ENCODE measurements at places on chromosomes 5 and 9. TPM values are rescaled to one million over a fixed set of nuclear protein-coding genes. Genes with fewer than 3 reads are reported as not detected.

NUTM2F gene
- not detected for total RNA-seq

BTNL3 gene
- total RNA-seq, result not detected

CLIC3 gene
- 3.8 TPM for total RNA-seq

MARCHF6 gene
- total RNA-seq, result 89.9 TPM

C5orf52 gene
- total RNA-seq, result not detected

MLANA gene
- total RNA-seq, result not detected

MTREX gene
- total RNA-seq, result 71.2 TPM

LCN6 gene
- total RNA-seq, result not detected

SLC36A3 gene
- not detected for total RNA-seq

Data from activated CD8-positive, alpha-beta memory T cell treated with anti-CD3 and anti-CD28 coated beads, Interleukin-2, amount 10 ng/mL, durations not matched to agents 7 days and 5 days (primary cell).